Renal cortex interstitium (tissue), 15 donors: ENCODE measurements at places on chromosomes 1 and 21. TPM values are rescaled to one million over a fixed set of nuclear protein-coding genes. Genes with fewer than 3 reads are reported as not detected.

AK5 gene
- polyA plus RNA-seq = 3.7 TPM

KIAA0319L gene
- 57.9 TPM for polyA plus RNA-seq

SH2D1B gene
- 0.16 TPM for polyA plus RNA-seq

CRYBG2 gene
- 1.1 TPM for polyA plus RNA-seq

BEND5 gene
- 31.4 TPM for polyA plus RNA-seq

CIART gene
- polyA plus RNA-seq = 10.7 TPM

BLZF1 gene
- 30.9 TPM for polyA plus RNA-seq

NOL9 gene
- polyA plus RNA-seq = 18.5 TPM

BMP8A gene
- polyA plus RNA-seq = 0.61 TPM

PFDN2 gene
- 70.5 TPM for polyA plus RNA-seq

DNA sequence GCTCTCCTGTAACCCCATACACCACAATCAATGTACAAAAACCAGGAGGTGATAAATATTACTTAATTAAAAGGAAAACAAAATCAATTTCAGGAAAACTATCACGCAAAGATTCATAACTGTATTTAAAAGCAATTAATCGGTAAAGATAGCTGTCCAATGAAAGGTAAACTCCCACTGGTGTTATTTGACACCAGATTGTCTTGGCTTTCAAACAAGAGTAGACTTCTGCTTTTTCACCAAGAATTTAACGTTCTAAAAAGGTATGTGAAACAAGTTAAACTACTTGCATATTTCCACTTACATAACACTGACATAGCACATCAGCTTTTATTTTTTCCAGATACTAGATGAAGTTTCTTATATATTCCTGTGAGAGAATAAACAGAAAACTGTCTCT, 3.5 kb downstream of the PLPP3 start:
- no peak for DNase-seq

- no peak for DNase-seq
Measured at GRCh38 chr1:87867626-87868025, 538.9 kb downstream of the LMO4 start.

GRCh38 chr1:24266998-24267397, 52.2 kb upstream of the GRHL3 start:
- no peak for DNase-seq

DNA sequence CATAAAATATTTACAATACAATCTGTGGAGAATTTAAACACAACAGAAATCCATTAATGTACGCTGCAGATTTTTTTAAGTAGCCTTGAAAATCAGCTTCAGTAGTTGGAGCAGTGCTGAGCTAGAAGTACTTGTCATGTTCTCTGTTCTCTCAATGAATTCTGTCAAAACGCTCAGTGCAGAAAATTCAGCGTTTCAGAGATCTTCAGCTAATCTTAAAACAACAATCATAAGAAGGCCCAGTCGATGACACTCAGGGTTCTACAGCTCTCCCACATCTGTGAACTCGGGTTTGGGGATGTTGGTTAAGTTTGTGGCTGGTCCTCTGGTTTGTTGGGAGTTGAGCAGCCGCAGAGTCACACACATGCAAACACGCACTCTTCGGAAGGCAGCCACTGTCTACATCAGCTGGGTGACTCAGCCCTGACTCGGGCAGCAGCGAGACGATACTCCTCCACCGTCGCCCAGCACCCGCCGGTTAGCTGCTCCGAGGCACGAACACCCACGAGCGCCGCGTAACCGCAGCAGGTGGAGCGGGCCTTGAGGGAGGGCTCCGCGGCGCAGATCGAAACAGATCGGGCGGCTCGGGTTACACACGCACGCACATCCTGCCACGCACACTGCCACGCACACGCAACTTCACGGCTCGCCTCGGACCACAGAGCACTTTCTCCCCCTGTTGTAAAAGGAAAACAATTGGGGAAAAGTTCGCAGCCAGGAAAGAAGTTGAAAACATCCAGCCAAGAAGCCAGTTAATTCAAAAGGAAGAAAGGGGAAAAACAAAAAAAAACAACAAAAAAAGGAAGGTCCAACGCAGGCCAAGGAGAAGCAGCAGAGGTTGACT, 161.2 kb downstream of the RUNX1 start:
- DNase-seq = peak; percentile 28

DNA sequence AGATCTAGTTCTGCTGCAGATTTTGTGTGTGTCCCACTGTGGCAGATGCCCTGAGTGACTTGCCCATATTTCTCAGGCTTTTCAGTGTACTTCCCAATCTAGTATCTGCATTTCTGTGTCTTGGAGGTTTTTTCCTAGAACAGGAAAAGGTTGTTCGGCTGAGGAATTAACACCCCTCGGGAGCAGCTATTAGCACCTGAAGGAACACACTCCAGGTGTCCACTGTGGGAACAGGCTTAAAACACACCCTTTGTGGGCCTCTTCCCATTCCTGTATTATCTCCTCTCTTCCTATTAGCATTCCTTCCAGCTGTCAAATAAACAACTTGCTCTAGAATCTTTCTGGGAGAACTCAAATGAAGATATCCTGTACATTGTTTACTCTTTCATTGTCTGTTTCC, 178.3 kb downstream of the HMCN1 start:
- no peak for DNase-seq

DNA sequence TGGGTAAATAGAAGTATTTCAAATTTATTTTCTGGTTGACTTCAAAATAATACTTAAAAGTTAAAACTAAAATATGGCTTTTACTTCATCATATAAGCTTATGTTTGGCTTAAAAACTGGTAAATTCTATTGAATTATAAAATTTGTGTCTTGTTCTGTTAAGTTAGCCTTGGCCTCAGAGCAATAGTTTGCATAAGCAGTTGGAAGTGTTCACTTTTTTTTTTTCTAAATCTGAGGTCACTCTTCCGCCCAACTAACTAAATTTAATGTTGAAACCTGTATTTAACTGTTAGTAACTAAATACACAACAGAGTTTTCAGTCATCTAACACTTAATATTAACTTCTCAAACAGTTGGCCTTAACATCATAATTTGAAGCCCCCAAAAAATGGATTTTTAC, 871.7 kb upstream of the ADAMTS5 start:
- no peak for DNase-seq

DNA sequence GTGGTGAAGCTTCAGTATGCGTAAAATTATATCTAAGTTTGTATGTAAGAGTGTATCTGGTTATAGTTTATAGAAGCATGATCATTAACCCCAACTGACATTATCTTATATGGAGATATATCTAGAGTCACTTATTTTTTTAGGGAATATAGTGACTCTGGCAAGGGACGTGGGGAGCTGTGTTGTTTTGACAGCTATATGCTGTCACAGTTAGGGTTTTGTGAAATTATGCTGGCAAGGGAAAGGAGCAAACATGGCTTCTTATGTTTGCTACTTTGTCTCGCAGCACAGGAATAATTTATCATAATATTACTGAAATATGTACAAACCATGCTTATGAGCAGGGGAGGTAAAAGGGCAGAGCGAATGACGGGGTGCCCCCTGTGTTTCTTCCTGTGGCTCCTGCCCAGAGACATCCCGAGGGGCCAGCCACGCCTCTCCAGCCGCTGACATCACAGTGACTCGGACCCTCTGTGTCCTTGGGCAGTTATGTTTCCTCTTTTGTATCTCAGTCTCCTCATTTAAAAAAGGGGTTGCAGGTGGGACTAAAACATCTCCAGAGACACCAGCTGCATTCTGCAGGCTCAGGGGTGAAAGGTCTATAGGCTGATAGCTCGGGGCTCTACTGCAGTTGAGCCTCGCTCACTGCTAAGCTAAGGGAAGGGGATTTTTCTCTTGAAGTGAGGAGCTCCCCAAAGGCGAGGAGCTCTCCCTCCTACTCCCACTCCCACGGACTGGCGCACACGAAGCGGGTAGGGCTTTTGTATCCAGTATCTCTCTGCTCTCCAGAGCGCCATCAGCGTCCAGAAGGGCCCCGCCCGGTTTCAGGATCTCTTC, 14.9 kb downstream of the A3GALT2 start:
- DNase-seq = no peak

- DNase-seq = no peak
Measured at GRCh38 chr1:112540226-112540794, 31.5 kb downstream of the WNT2B start.

GRCh38 chr21:26813426-26813998, 31.7 kb downstream of the ADAMTS1 start:
- no peak for DNase-seq

GRCh38 chr1:183230413-183230812, 44.3 kb downstream of the LAMC2 start:
- DNase-seq = no peak

DNA sequence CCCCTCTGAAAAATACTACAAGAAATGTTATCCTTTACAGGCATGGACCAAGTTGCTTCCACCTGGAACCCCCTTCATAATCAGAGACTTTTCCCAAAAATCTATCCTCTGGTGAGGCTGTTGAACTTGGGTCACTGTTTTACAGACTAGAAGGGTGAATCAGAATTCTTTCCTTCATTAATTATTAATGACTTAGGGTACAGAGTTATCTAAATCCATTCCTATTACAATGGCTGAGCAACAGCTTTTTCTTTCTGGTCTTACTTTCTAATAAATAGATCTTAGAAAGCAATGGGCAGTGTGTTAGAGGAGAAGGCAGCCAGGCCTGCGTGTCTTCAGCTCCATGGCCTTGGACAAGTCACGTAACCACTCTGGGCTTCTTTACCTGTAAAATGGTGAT, 284.2 kb downstream of the ZNF648 start:
- no peak for DNase-seq

GRCh38 chr1:93961443-93961842, 52.2 kb upstream of the GCLM start:
- no peak for DNase-seq

DNA sequence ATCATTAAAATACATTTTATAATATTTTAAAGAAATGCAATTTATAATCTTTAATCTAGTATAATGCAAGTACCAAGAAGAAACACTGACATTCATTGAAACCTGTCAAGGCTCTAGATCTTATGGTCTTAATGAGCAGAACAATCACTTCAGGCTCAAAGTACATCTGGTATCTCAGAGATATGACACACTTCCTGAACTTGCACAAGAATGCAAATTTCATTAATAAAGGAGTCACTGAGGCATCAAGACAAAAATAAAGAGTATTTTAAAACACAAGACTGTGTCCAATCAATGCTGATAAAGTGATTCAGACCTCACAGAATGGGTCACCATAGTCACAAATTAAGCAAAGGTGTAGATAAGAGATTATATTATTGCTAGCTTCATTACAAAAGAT, 178.1 kb downstream of the AK5 start:
- DNase-seq = no peak

GRCh38 chr1:94672001-94672400, 130.4 kb upstream of the F3 start:
- DNase-seq = no peak

DNA sequence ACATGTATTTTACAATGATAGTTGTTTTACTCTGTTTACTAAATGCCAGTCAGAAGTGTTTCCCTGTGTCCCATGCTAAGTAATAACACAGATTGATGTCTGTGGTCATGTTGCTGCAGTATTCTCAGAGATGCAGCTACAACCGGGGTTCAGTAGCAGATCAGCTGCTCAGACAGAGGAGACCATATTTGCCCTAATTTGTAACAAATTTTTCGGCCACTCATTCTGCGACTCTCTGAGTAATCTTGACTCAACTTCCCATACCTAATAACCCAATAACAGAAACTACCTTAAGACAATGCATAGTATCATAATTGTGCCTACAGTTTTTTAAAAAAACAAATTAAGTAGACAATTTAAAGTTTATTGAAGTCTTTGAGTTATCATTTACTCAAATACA, 32.6 kb downstream of the NIBAN1 start:
- DNase-seq = no peak

GRCh38 chr1:7470904-7471638, 300.0 kb upstream of the VAMP3 start:
- DNase-seq = no peak

- DNase-seq = no peak
Measured at GRCh38 chr1:95393434-95393833, 159.4 kb downstream of the RWDD3 start.

- DNase-seq = no peak
Measured at GRCh38 chr1:14599183-14599791, 802 bp downstream of the KAZN start.

GRCh38 chr1:234958066-234958705, 170.5 kb downstream of the TOMM20 start:
- no peak for DNase-seq

- no peak for DNase-seq
Measured at GRCh38 chr1:98741164-98741563, 79.6 kb downstream of the SNX7 start.

DNA sequence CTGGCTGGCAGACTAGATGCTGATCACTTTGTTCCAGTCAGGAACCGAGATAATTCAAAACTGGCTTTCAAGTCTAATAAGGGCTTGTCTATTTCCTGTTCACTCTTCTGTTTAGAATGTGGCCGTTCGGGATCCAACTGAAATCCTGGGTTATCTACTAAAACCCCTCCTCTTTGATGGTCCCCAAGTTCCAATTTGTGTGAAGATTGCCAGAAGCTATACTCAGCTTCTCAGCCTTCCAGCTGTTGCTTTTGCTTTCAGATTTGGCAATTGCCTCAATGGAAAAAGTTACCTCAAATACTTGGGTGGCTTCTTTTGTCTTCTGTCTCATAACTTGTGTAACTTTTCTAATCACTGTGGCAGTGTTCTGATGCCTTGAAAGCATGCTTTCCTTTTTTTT, 43.7 kb downstream of the BTBD8 start:
- DNase-seq = no peak

DNA sequence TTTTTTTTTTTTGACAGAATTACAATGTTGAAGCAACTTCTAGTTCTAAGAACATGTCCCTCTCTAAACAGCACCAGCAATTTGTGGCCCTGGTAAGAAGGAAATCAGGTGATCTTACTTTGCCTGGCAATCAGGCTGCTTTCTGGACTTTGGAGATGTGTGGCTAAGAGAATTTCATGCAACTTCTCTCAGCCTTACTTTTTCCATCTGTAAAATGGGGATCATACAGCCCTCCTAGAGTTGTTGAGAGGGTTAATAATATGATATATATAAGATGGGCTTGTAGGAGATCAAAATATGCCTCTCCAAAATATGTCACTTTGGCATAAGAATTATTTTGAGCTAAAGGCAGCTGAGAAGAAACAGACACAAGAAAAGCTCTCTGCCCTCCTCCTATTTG, 92.0 kb downstream of the SLC25A24 start:
- DNase-seq = no peak

DNA sequence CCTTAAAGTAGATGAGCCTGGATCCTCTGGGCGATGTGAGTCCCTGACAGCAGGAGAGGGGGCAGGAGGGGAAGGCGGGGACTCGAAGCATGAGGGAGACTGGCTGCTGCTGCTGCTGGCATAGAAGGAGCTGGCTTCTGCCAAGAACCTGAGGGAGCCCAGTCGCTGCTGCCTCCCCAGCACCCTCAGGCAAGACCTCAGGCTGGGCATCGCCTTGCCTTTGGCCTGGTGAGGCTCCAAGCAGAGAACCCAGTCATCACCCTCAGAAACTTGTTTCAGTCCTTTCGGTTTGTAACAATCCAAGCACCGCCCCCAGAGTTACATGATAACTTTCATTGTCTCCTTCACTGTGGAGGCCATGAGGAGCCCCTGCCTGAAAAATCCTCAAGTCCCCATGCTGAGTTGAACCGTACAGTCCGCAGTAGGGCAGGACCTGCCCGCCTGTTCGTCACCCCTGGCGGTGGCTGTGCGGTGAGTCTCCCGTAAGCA, 38.8 kb downstream of the POFUT2 start:
- DNase-seq = no peak
